Activated B cell treated with CpG ODN at 0.5 μM for 24 hours (primary cell): ENCODE measurements at places on chromosomes 4 and X.

DNA sequence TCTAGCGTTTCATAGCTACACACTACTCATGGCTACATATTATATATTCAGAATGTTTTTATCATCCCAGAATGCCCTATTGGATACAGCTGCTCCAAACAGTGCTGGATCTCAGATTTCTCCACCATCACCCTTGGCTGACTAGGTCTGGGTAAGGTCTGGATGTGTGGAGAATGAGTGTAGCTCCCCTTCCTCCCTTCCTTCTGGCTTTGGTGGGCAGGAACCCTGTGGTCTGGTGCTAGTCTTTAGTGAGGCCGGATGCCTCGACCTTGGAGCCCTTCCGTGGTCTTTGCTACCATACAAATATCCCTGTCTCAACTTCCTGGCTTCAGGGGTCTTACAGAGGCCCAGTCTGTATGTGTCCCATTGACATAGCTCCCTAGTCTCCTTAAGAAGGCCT, 52.1 kb upstream of the KDR start:
- no peak for DNase-seq

- no peak for DNase-seq
These were observed 4.4 kb upstream of the APBB2 start for GRCh38 chr4:41218703-41219102.

DNA sequence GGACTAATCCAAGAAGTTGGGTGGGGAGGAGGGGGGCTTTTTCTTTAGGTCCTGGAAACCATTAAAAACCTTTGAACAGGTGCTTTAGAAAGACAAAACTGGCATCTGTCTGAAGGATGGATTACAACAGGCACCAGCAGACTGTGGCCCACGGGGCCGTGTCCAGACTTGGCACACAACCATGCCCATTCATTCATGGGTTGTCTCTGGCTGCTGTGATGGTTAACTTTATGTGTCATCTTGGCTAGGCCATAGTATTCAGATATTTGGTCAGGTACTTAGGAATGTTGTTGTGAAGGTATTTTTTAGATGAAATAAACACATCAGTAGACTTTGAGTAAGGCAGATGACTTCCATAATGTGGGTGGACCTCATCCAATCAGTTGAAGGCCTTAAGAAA, 45.5 kb downstream of the TBL1X start:
- DNase-seq: no peak

- DNase-seq: no peak
These were observed 64.0 kb upstream of the ACSL1 start for GRCh38 chr4:184889666-184890335.

DNA sequence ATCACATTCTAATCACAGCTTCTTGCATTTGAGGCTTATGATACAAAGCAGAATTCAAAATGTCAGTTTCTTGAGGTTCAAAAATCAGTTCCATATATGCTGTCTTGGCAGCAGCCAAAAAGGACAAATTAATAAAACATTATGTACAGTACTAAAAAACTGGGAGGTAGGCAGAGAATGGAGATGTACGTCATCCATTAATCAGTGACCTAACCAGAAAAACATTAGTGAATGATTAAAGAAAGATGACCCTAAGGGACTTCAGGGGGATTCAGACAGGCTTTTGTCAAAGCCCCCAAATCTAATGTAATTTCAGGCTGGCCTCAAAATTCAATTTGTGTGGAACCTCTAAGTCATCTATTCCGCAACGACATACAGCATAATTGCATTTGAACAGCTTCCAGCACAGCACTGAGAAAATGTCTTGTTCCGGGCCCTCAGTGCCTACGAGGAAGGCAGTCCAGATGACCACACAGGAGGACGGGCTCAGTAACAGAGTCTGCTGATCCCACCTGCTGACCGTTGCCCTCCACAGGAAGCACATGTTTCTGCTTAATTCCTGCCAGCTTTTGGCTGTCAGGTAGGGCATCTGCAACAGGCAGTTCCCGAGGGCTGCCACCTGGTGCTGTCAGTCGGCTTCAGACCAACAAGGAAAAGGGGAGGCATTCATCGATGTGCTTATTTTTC, 83.8 kb upstream of the HHIP start:
- DNase-seq: no peak

DNA sequence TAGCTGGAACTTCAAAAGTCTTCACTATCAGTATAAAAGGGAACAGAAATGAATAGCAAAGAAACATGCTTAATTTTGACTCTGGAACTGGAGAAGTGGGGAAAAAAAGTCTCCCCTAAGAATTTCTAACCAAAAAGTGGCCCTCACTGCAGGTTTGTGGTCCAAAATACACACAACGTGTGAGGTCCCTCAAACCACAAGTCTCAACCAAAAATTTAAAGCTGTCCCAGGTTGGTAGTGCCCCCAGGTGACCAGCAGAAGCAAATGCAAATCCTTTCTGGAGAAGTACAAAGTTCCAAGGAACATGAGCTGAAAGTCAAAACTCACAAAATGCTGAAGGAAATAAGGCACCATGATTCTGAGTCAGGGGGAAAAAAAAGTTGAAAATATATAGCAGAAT, 23.6 kb upstream of the VAMP7 start:
- no peak for DNase-seq

DNA sequence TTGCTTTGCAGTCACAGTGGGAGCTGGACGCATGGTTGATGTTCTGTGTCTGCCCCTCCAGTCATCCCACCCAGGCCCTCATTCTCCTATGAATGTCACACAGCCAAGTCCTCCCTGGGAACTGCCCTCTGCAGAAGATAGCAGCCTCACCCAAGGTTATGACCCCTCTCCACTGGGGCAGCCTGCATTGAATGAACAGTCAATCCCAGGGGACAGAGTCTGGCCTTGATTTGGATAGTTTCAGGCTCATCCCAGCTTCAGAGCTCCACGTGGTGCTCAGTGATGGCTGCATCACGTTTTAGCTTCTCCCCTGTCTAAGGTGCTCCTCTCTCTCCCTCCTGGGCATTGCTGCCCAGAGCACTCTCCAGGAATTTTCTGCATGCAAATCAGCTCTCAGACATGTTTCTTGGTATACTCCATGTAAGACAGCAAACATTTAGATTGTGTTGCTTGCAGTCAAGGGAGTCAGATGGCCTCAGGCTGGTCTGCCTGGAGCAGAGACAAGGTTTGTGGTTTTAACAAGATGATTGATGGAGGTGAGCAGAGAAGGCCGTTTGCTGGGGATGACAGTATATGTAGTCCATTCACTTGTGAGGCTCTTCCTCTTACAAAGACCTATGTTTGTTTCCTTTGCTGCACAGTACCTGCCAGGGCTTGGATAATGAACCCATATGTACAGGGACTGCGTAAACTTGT, 56.1 kb upstream of the MSX1 start:
- no peak for DNase-seq

GRCh38 chr4:183831026-183831446, 74.1 kb upstream of the STOX2 start:
- DNase-seq: no peak

DNA sequence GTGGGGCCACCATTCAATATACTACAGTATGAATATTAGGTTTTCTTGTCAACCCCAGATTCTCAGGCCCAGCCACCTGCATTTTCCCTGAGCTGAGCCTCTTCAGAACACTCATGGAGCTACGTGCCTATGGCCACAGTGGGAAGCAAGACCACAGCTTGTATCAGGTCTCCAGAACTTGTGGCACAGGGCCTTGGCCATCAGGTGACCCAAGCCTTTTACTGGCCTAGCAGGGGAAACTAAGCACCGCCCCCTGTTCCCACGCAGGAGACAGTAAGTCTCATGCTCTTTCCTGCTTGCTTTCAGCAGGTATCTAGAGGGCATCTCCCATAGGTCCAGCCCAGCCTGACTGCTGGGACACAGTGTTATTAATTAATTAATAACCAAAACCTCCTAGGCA, 138.4 kb upstream of the MAMLD1 start:
- no peak for DNase-seq

- no peak for DNase-seq
These were observed 9.0 kb upstream of the DRP2 start for GRCh38 chrX:101210630-101211029.

DNA sequence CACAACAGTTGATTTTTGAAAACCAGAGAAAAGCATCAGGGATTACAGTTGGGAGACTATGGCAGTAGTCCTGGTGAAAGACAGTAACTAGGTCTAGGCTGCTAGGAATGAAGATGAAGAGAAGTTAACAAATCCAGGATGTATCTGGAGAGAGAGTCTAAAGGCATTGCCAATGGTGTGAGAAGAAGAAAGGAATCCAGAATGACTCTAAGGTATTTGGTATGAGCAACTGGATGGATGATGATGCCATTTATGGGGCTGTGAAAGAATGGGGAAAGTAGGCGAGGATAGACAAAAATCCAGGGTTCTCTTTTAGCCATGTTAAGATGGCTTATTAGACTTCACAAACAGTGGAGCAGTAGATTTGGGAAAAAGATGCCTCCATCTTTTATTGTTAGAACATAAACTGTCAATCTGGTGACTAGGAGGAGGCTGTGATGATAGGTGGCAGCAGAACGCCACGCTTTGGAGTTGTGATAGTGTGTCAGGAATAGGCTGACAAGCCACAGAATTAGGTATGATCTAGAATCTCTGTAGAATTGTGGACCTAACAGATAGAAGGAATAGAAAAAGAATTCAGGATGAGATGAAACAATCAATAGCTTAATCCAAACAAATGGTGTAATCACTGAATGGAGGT, 27.3 kb upstream of the JADE1 start:
- DNase-seq: peak; percentile 19

DNA sequence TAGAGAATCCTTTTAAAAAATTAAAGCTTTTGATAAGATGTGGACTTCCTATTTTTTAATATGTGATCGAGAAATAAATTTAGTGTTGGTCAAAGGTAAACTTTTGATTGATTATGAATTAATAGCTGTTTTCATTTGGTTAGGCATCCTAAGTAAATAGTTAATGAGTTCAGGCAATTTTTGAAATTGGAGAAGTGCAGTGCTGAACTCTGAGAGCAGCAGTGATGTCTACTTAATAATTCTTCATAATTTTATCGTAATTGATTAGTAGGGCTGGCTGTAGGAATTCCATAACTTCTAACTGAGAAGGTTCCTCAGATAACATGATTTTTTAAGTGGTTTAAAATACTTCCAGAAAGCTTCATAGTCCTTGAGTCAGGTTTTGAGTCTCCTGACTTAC, 1.5 kb downstream of the MND1 start:
- DNase-seq: no peak

DNA sequence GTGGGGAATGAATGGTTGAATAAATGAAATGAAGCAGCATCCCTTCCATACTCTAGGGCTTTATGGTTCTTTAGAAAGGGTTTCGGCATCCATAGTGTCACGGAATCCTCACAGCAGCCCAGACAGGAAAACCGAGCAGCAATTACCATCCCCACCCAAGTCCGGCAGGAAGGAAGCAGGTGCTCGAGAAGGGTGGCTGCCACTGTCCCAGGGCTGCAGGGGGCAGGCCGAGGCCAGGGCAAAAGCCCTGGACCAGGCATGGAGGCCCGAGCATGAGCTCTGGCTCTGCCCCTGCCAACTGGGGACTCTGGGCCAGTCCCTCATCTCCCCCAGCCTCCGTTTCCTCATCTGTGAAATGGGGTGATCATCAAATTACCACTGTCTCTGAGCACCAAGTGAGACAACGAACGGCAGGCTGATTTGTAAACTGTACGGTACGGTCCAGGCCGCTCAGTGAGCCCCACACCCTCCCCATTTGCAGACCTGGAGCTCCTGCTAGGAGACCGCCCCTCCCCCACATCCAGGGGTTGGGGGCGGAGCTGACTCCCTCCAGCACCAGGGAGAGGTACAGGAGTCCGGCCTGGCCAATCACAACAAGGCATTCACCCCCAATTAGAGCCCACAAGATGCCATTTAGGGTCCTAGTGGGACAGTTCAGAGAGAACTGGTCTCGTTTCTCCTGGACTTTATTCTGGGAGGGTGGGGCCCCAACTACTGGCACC, 100.4 kb downstream of the WFS1 start:
- DNase-seq: no peak

- DNase-seq: no peak
These were observed 108.3 kb upstream of the RPS6KA3 start for GRCh38 chrX:20374900-20375438.

GRCh38 chrX:37813570-37813969, 33.7 kb downstream of the CYBB start:
- DNase-seq: no peak

GRCh38 chrX:65463550-65463949, 71.0 kb downstream of the LAS1L start:
- DNase-seq: no peak

- DNase-seq: no peak
These were observed 763 bp upstream of the PRRG1 start for GRCh38 chrX:37348231-37348970.

DNA sequence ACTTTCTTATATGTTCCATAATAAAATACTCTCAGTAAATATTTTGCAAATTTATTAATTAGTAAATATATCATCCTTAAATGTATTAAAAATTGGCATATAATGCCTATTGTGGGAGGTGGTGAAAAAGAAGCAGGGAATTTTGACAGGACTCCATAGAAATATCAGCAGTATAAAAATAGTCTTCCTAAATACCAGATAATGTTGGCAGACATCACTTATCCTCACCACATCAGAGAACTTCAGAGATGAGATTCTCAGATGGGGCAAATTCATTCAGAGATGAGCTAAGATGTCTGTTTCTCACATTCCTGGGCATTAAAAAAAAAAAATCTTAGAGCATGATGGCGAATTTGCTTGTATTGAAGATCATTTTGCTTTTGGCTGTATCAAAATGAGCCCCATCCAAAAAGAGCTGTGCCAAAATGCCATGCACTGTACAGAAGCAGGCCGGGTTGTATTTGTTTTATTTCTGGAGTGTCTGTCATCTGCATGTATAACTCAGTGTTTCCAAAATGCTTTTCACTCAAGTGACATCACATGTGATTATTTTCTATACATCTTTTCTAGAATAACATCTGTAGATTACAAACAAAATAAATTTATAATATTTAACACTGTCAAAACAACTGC, 41.7 kb downstream of the ATP8A1 start:
- DNase-seq: no peak

DNA sequence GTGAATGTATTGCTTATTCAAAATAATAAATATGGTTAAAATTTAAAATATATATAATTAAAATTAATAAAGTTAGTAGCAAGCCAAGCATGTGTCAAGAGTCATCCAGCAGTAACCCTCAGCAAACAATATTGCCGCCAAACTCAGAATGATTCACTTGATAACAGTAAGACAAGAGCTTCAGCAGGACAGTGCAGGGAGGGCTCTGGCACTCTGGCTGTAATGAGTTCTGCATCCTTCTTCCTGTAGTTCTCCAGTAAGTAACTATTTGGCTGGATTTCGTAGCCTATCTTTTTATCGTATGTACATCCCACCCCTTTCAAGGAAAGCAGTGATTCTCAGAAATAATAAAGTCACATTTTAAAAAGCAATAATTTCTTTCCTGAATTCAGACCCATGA, 17.6 kb downstream of the OTUD6A start:
- no peak for DNase-seq
